H4 (cell line): ENCODE measurements at places on chromosomes 16 and 17. TPM values are rescaled to one million over a fixed set of nuclear protein-coding genes. Genes with fewer than 3 reads are reported as not detected.
A peak's percentile ranks its signal among the peaks of the same experiment; 100 is the strongest.

DNA sequence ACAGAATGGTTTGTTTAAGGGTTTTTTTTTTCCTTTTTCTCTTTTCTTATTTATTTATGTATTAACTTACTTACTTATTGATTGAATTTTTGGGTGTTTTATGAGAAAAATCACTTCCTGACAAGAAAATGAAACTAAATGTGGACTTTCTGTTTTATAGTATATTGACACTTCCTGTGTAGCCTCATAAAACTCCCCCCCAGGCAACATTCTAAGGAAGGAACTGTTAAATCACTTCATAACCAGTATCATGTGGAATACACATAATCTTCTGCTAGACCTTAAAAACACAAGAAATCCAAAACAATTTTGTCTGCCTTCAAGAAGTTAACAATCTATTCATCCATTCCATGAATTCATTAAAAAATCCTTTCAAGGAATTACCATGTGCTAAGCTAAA lies 164.1 kb upstream of the TOM1L1 start:
- peak; percentile 13 for DNase-seq

GRCh38 chr16:35506898-35507194 lies 2047.4 kb downstream of the TP53TG3F start:
- peak; percentile 14 for DNase-seq

DNA sequence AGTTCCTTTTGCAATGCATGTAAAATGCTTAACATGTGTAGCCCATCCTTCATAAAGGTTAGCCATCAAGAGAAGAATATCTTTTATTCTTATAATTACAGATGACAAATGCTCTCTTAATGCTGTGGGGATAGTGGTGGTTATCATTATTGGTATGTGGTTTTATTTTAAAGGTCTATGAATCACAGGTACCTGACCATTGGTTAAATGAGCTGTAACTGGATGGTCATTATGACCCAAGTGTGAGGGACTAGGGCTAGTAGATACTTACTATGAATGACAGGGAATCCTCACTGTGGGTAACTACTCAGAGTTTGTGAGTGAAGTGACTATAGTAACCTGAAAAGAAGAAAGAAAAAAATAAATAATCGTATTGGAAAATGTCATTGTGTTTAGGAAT lies 78.8 kb downstream of the CDRT15 start:
- DNase-seq, result no peak

DNA sequence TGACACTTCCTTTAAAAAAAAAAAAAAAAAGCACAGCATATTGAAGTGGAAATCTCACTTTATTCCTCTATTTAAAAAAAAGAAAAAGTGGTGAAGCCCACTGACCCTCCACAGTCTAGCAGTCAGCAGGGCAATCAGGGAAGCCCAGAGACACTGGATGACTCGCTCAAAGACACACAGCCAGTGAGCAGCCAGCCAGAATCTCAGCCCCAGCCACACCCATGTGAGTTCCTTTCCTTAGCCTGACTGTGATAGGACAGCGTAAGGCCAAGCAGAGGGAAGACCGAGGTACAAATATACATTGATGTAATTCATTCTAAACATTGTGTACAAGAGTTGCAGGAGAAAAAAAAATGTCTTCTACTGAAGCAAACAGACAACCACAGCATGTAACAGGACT lies 22.5 kb downstream of the XPO6 start:
- DNase-seq, result no peak

- DNase-seq, result no peak
Measured at GRCh38 chr17:49766918-49767530, 3.1 kb upstream of the FAM117A start.

GRCh38 chr17:67377488-67378453 lies 690 bp downstream of the PITPNC1 start:
- DNase-seq, result no peak

DNA sequence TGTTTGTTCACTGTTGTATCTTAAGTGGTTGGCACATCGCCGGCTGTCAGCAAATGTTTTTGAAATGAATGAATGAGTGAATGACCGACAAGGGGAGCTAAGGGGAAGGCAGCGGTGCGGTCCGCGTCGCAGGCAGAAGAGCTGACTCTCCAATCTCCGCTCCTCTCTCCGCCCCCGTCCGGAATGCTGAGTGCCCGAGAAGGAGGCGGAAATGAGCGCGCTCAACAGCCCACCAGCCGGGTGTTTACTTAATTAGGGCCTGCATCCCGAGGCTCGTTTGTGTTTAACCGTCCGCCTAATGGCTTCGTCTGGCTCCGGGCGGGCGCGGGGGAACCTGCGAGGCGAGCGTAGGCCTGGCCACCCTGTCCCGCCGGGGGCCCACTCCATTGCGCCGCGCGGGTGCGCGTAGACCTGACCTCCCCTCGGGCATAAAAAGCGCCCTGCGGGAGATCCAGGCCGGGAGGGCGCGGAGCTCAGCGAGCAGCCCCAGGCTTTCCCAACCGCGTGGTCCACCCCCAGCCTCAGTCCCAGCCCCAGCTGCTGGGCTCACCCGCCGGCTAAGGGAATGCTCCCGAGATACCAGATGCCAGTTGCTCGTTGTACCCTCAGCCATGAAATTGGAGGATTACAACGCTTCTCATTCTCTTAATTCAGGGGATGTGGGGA lies 2.5 kb upstream of the CDH3 start:
- no peak for DNase-seq

DNA sequence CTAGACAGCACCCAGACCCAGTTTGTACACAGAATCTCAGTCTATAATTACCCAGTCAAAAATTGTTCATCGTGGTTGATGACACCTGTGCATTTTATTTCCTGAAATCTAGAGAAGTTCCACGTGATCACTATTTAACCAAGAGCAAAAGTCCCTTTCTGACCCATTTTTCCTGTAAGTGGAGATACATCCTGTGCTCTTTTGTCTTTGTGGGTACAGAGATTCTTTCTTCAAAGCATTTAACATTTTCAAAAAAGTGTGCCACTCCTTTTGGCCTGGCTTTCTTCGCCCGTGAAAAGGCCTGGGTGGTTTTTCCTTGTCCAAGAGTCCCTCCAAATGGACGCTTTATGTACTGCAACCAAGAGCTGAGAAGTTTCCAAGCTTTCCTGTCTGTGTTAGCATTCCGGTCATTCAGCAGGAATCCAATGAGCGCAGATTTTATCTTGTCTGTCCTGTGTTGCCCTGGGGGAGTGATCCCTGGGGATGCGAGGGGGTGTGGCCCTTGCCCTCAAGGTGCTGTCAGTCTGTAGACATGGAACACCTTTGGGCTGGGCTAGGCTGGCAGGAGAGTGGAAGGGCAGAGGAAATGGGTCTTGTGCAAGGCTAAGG lies 161.1 kb upstream of the CACNG5 start:
- peak; percentile 48 for DNase-seq

Gene GP2
- total RNA-seq, result not detected in 2 replicates

Gene MYH3
- total RNA-seq, result 0.04 TPM in 1 of 2 replicates, not detected in the other

Gene SOCS1
- 0.39 and 1.3 TPM in 2 replicates for total RNA-seq

Gene CACNG3
- not detected in 2 replicates for total RNA-seq

Gene TPPP3
- not detected in 2 replicates for total RNA-seq

Gene HES7
- total RNA-seq, result 0.14 TPM in 1 of 2 replicates, not detected in the other
